Vagina (tissue), 2 donors: ENCODE measurements at places on chromosomes 12 and 14. TPM values are rescaled to one million over a fixed set of nuclear protein-coding genes. Genes with fewer than 3 reads are reported as not detected.

CIROP gene
- not detected for total RNA-seq

DNA sequence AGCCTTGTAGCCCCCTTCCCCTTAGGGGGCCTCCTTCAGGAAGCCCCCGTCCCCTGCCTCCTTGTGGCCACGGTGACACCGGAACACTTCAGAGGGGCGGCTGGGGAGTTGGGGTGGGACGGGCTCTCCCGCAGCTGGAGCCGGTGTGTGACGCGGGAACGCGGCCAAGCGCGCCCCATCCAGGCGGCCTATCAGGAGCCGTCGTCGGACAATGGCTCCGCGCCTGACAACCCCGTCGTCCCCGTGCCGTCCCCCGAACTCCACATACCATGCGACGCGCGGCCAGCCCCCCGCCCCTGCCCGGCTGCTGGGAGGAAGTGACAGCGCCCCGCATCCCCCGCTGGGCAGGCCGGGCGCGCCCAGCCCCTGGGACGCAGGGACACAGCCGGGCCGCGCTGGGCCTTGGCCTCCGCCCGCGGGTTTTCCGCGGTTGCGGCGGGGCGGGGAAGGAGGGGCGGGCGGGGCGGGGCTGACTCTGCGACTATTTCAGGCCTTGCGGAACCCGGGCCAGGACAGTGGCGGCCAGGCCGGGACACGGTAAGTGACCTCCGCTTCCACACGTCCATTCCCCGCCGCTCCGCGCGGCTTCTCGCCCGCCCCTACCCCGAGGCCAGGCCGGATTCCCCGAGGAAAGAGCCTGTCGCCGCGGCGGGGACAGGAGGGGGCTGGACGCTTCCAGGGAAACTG, at the start of gene TNFAIP2:
Gene TNFAIP2, plus strand, starts transcription at position 515 of the 687 bp plus-strand sequence. CDS start 2,997 bp downstream, outside the sequence.
- peak within 1 kb of the TSS; percentile 59 for H3K4me3 ChIP-seq
- H3K4me1 ChIP-seq, result peaks cover 82% of the 10 kb centered on the region
- H3K27ac ChIP-seq, result peak within 1 kb of the TSS; percentile 93
- no peak for DNase-seq

- H3K4me3 ChIP-seq, result no peak overlapping the region
- no peak overlapping the region for H3K27ac ChIP-seq
These were observed 312.9 kb downstream of the MED13L start for GRCh38 chr12:115964626-115965025.

- H3K27ac ChIP-seq, result peak overlapping the region; percentile 83
- H3K4me3 ChIP-seq, result no peak overlapping the region
- H3K4me1 ChIP-seq, result peaks cover 89% of the 10 kb centered on the region
- no peaks in the 10 kb centered on the region for H3K36me3 ChIP-seq
These were observed 18.7 kb downstream of the PLEKHG3 start for GRCh38 chr14:64722842-64723447.

SMCO2 gene
- total RNA-seq, result not detected

GRCh38 chr14:35045798-35046047, 349 bp upstream of the FAM177A1 start:
- peak overlapping the region; percentile 77 for H3K4me3 ChIP-seq
- DNase-seq, result no peak
- H3K27me3 ChIP-seq, result no peaks in the 10 kb centered on the region
- H3K36me3 ChIP-seq, result no peaks in the 10 kb centered on the region
- peaks cover 27% of the 10 kb centered on the region for H3K4me1 ChIP-seq

- DNase-seq, result no peak
- no peak overlapping the region for H3K27ac ChIP-seq
- peaks cover 8% of the 10 kb centered on the region for H3K4me1 ChIP-seq
- no peak overlapping the region for H3K4me3 ChIP-seq
These were observed 81.3 kb downstream of the WDR20 start for GRCh38 chr14:102221026-102221425.

CD4 gene
- total RNA-seq, result 14.2 TPM

GRCh38 chr14:103593577-103593976, 30.8 kb downstream of the COA8 start:
- H3K4me3 ChIP-seq, result no peak overlapping the region
- DNase-seq, result no peak
- H3K27ac ChIP-seq, result no peak overlapping the region
- H3K36me3 ChIP-seq, result no peaks in the 10 kb centered on the region

- no peaks in the 10 kb centered on the region for H3K27me3 ChIP-seq
- H3K4me3 ChIP-seq, result no peak overlapping the region
These were observed 23.5 kb upstream of the FRMD6 start for GRCh38 chr14:51628238-51628637.

KRT6B gene
- 184 TPM for total RNA-seq

DNA sequence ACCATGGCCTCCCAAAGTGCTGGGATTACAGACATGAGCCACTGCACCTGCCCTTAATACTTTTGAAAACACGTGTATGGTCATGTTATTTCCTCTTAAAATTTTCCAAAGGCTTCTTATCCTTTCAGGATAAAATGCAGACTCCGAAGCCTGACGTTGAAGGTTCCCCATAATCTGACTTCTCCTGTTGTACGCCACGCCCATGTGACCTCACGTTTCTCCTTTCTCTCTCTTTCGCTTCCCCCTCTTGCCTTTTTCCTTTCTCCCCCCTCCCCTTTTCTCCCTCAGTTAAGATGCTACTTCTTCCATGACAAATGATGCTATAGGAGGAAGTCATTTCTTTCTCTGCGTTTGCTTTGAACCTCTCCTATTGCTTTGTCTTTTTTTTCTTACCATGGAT, 266.0 kb downstream of the FBXL14 start:
- H3K27me3 ChIP-seq, result no peaks in the 10 kb centered on the region
- no peak for DNase-seq
- no peaks in the 10 kb centered on the region for H3K4me1 ChIP-seq

- DNase-seq, result no peak
- no peaks in the 10 kb centered on the region for H3K36me3 ChIP-seq
- H3K27me3 ChIP-seq, result no peaks in the 10 kb centered on the region
- H3K27ac ChIP-seq, result peak within 1 kb of the TSS; percentile 99
These were observed at the start of gene CLIP1 for GRCh38 chr12:122421821-122422729. Gene CLIP1, minus strand, starts transcription at chr12:122422669. Its CDS starts 42,217 bp downstream, at chr12:122380452.

- no peak for DNase-seq
- H3K27ac ChIP-seq, result no peak overlapping the region
- no peaks in the 10 kb centered on the region for H3K4me1 ChIP-seq
- H3K27me3 ChIP-seq, result no peaks in the 10 kb centered on the region
These were observed 20.2 kb upstream of the AEBP2 start for GRCh38 chr12:19419086-19419485.

PKP2 gene
- 16.2 TPM for total RNA-seq

- H3K36me3 ChIP-seq, result no peaks in the 10 kb centered on the region
- no peak overlapping the region for H3K4me3 ChIP-seq
- peaks cover 67% of the 10 kb centered on the region for H3K4me1 ChIP-seq
- H3K27ac ChIP-seq, result no peak overlapping the region
- DNase-seq, result no peak
These were observed 14.7 kb downstream of the AEBP2 start for GRCh38 chr12:19453961-19454360.

DIO2 gene
- total RNA-seq, result 38.5 TPM

DNA sequence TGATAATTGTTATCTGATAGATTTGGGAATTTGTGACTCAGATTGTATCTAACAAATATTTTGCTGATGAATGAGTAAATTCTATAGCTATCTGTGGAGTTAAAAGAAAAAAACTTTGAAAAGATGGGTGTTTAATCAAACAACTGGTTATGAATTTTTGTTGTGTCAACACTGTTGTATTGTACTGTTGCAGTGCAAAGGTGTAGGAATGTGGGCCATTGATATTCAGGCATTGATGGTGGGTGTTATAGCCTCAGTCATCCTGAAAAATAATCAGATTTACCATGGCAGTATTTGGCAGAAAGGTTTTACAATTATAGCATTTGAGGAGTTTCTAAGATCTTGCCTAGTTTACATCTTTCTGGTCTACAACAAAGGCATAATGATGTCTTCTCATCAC, 15.4 kb downstream of the DRAM1 start:
- peak overlapping the region; percentile 24 for H3K27ac ChIP-seq
- no peaks in the 10 kb centered on the region for H3K36me3 ChIP-seq
- no peak for DNase-seq
- peaks cover 11% of the 10 kb centered on the region for H3K4me1 ChIP-seq
- H3K27me3 ChIP-seq, result no peaks in the 10 kb centered on the region

- H3K4me3 ChIP-seq, result no peak overlapping the region
- H3K27me3 ChIP-seq, result no peaks in the 10 kb centered on the region
- no peak overlapping the region for H3K27ac ChIP-seq
- no peak for DNase-seq
These were observed 383.2 kb upstream of the ATP2B1 start for GRCh38 chr12:90091809-90092208.

- H3K27me3 ChIP-seq, result no peaks in the 10 kb centered on the region
- H3K27ac ChIP-seq, result no peak overlapping the region
- H3K4me1 ChIP-seq, result no peaks in the 10 kb centered on the region
- H3K4me3 ChIP-seq, result no peak overlapping the region
- no peak for DNase-seq
- no peaks in the 10 kb centered on the region for H3K36me3 ChIP-seq
These were observed 8.6 kb upstream of the PLXNC1 start for GRCh38 chr12:94139816-94140215.

GRCh38 chr12:20366776-20367409, 1.4 kb upstream of the PDE3A start:
- peaks cover 6% of the 10 kb centered on the region for H3K4me1 ChIP-seq
- H3K27me3 ChIP-seq, result no peaks in the 10 kb centered on the region
- H3K27ac ChIP-seq, result no peak overlapping the region
- H3K36me3 ChIP-seq, result no peaks in the 10 kb centered on the region
- DNase-seq, result no peak

ZNF839 gene
- total RNA-seq, result 4.4 TPM

GRCh38 chr14:35337269-35338255, 45.4 kb downstream of the PSMA6 start:
- no peaks in the 10 kb centered on the region for H3K36me3 ChIP-seq
- H3K27ac ChIP-seq, result peak overlapping the region; percentile 91
- H3K27me3 ChIP-seq, result no peaks in the 10 kb centered on the region
- peaks cover 97% of the 10 kb centered on the region for H3K4me1 ChIP-seq
- no peak for DNase-seq

- no peaks in the 10 kb centered on the region for H3K36me3 ChIP-seq
- no peak overlapping the region for H3K4me3 ChIP-seq
- no peak for DNase-seq
- H3K27ac ChIP-seq, result no peak overlapping the region
- no peaks in the 10 kb centered on the region for H3K27me3 ChIP-seq
These were observed 18.2 kb upstream of the POC1B start for GRCh38 chr12:89544022-89544421.

PRH2 gene
- not detected for total RNA-seq

KRT78 gene
- total RNA-seq, result 89.1 TPM

DNA sequence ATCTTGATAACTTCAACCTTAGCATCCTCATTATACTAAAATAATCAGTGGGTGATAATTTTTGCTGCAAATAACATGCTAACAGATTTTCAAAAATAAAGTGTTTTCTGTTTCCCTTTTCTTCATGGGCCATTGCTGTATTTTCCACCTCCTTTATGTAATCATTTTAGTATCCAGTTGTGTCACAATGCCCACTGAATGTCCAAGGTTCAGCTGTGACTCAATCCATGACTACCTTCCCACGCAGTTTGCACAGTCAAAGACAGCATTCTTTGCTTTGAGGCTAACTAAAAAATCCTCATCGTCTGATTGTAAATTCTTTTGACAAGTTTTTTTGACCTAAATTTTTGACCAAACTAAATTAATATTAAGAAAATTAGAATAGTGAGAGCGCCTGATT, 474.1 kb downstream of the FLRT2 start:
- DNase-seq, result no peak
- H3K27me3 ChIP-seq, result no peaks in the 10 kb centered on the region
- H3K36me3 ChIP-seq, result no peaks in the 10 kb centered on the region
- no peaks in the 10 kb centered on the region for H3K4me1 ChIP-seq
- no peak overlapping the region for H3K4me3 ChIP-seq

- no peak overlapping the region for H3K27ac ChIP-seq
- H3K4me3 ChIP-seq, result no peak overlapping the region
- no peak for DNase-seq
- H3K27me3 ChIP-seq, result no peaks in the 10 kb centered on the region
- H3K36me3 ChIP-seq, result no peaks in the 10 kb centered on the region
These were observed 63.3 kb downstream of the IRF2BPL start for GRCh38 chr14:76965232-76965631.

DNA sequence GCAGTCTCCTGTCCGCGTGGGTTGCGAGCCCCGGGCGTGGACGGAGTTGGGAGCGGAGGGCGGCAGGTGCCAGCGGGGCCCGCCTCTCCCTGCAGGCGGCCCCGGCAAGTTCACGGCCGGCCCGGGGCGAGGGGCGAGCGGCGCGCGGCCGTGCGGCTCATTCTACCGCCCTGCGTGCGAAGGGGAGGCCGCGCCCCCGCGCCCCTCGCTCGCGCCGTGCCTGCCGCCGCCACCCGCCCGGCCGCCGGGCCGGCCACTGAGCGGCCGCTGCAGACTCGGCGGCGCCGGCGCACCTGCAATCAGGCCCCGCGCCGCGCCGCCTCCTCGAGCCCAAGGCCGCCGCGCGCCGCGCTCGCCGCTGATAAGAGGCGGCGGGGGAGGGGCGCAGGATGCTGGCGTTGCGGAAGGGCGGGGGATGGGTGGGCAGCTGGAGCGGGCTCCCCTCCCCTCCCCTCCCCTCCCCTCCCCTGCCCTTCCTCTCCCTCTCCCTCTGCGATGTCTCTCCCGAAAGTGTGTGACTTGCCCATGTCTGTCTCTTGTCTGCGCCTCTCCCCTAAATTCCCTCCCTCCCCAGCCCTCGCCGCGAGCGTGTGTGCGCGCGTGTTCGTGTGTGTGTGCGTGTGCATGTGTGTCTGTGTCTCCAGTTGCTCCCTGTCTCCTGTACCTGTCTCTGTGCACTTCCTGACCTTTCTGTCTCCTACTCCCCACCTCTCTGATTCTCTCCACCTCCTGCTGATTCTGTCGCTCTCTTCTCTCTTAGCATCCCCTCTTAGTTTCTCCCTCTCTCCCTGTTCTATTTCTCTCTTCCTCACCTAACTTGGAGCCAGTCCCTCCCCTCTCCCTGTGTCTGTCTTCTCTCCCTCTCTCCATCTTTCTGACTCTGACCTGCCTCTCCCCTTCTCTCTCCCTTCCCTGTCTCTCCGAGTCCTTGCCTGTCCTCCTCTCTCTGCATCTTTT, 768.1 kb upstream of the TBX3 start:
- H3K27ac ChIP-seq, result no peak overlapping the region
- no peaks in the 10 kb centered on the region for H3K36me3 ChIP-seq
- peaks cover 12% of the 10 kb centered on the region for H3K4me1 ChIP-seq
- no peak for DNase-seq
- no peaks in the 10 kb centered on the region for H3K27me3 ChIP-seq
- peak overlapping the region; percentile 30 for H3K4me3 ChIP-seq

DNA sequence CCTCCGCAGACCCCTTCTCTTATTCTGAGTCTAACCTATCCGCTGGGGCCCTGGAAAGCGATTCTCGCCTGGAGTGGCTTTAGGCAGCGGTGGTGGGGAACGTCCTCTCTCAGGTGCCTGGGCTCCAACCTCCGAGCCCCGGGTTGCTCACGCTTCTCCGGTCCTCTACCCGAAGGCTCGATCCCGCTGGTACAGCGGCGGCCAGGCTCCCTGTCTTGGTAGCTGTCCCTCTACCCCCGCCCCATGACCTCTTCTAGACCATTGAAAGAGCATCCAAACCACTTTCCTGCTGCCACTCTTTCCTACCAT, 505 bp upstream of the HEBP1 start:
- peak overlapping the region; percentile 70 for H3K4me3 ChIP-seq
- DNase-seq, result no peak
- peak overlapping the region; percentile 84 for H3K27ac ChIP-seq
- no peaks in the 10 kb centered on the region for H3K27me3 ChIP-seq
- H3K36me3 ChIP-seq, result no peaks in the 10 kb centered on the region

GRCh38 chr12:19688532-19688931, 249.2 kb downstream of the AEBP2 start:
- no peak overlapping the region for H3K27ac ChIP-seq
- DNase-seq, result no peak
- H3K4me1 ChIP-seq, result no peaks in the 10 kb centered on the region
- no peaks in the 10 kb centered on the region for H3K36me3 ChIP-seq

GRCh38 chr14:56131865-56132833, 13.9 kb downstream of the PELI2 start:
- H3K4me3 ChIP-seq, result no peak overlapping the region
- H3K27me3 ChIP-seq, result no peaks in the 10 kb centered on the region
- peaks cover 50% of the 10 kb centered on the region for H3K4me1 ChIP-seq

SLC10A1 gene
- total RNA-seq, result not detected
